Ureter (tissue), 1 donor: ENCODE measurements at places on chromosomes 4 and X. TPM values are rescaled to one million over a fixed set of nuclear protein-coding genes. Genes with fewer than 3 reads are reported as not detected.

- no peak for DNase-seq
Measured at GRCh38 chrX:48958635-48959094, 1.3 kb upstream of the OTUD5 start.

- no peak for DNase-seq
Measured at GRCh38 chr4:100929135-100929534, 411.3 kb upstream of the EMCN start.

DNA sequence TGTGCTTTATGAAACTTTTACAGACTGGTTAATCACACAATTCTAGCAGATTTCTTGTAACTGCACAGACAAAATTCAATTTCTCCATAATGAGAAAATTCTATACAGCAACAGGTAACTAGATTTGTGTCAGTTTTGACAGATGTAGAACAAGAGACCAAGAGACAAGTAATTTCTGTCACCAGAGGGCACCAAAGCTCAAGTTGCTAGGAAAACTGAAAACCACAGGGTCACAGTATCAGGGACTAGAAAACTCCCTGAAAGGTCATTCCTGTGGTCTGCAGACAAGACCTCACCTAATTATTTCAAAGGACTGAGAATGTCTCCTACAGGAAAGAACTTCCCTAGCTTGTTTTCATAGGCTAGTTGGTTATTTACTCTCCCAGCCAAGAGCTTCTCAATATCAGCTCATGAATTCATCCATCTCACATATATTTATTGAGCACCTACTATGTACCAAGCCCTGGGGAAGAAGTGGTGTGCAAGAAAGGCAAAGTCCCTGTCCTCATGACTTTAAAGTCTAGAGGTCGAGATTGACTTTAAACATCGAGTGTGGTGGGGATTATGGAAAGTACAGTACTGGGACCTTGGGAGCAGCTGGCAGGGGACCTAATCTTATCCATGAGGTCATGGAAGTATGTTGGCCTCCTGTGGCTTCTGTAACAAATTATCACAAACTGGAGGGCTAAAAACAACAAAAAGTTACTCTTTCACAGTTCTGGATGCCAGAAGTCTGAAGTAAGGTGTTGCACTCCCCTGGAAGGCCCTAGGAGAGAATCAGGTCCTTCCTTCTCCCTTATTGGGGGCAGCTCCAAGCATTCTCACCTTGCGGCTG is 47.8 kb upstream of the SETD7 start:
- DNase-seq, result peak; percentile 54

GRCh38 chr4:94412658-94413038 is 39.1 kb upstream of the PDLIM5 start:
- no peak for DNase-seq

GRCh38 chr4:177117256-177117655 is 192.4 kb upstream of the NEIL3 start:
- DNase-seq, result no peak

DNA sequence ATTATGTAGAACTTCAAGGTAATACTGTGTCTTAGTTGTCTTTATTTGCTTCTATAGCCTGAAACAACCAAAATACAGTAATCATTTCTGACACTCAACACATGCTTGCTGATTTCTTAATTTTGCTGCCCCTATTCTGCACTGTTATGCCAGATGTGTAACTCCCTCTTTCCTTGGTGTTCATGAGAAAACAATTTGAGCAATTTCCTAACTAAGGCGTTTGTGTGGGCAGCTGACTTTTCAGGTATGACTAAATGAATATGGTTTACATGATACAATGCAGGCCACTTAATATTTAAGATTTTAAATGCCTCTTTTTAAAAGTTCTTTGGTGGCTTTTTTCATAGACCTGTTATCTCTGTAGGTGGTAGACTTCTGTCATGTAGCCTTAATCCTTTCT is 46.1 kb upstream of the CENPE start:
- DNase-seq, result no peak

GRCh38 chrX:85977218-85977617 is 70.1 kb downstream of the CHM start:
- no peak for DNase-seq

DNA sequence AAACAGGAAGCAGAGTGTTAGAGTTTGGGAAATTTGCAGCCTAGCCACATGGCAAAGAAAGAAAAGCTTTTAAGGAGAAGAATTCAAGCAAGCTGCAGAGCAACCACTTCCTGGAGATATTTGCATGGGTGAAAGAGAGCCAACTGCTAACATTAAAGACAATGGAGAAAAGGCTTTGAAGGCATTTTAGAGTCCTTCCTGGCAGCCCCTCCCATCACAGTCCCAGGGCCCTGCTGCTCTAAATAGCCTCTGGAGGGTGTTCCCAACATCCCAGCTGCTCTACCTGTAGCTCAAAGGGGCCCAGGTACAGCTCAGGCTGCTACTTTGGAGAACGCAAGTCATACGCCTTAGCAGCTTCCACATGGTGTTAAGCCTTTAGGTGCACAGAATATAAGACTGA is 235.9 kb upstream of the FMR1 start:
- no peak for DNase-seq

DNA sequence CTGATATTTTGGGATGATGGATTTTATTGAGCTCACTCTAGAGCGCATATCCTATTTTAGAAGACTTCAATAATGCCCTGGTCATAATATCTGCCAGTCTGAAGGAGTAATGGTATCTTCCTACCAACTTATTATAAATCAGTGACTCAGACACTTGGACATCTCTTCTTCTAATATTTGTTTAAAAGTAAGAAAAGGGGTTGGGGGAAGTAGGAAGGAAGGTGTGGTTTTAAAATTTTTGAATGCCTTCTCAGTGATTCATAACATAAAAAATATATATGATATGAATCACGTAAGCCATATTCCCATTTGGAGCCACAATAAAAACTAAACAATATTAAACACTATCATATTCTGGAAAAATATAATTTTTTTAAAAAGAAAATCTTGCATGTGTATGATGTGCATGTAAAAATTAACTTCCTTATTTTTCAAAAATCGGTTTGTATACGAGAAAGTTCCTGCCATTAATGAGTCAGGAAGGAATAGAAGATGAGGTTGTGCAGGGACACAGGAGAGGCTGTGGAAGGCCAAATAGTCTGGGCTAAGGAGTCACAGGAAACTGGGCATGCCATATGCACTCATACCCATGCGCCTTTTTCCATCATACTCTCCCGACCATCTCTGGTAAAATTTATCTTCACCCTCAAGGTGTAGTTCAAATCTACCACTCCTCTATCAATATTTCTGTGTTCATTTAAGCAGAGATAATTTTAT is 286.5 kb downstream of the EPHA5 start:
- no peak for DNase-seq

DNA sequence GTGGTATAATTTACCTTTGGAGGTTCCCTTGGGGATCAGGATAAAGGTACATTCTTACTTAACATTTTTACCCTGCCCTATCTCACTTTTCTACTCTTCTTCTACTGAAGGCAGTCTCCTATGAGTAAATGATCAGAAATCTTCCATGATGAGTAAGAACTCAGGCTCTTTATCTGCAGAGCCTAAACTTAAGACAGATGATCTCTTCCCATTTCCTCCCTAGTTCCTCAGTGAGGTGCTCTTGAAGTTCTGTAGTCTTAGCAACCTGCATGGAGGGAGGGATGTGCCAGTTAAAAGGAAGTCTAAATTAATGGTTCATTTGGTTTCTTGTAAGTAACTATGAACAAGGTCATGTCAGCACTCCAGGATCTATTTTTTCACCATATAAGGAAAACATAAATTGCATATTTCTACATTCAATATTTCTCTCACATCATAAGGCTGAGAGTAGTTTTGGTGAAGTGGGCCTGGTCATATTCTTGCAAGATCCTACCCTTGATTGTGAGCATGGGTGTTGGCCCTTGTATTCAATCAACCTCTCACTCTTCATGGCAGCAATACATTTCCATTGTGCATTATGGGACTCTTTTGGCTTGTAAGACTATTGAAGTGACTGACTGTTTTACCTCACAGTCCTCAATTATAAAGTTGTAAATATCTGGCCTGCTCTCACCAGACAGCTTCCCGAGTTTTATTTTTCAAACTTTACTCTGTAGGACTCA is 295.5 kb downstream of the SLC7A11 start:
- no peak for DNase-seq

GRCh38 chr4:185479507-185479971 is 8.0 kb upstream of the CCDC110 start:
- no peak for DNase-seq

GRCh38 chr4:2843263-2843940 is at the start of gene ADD1:
ADD1 (plus strand) TSS chr4:2843844; CDS start chr4:2875916, 32,072 bp downstream.
- peak; percentile 95 for DNase-seq

DNA sequence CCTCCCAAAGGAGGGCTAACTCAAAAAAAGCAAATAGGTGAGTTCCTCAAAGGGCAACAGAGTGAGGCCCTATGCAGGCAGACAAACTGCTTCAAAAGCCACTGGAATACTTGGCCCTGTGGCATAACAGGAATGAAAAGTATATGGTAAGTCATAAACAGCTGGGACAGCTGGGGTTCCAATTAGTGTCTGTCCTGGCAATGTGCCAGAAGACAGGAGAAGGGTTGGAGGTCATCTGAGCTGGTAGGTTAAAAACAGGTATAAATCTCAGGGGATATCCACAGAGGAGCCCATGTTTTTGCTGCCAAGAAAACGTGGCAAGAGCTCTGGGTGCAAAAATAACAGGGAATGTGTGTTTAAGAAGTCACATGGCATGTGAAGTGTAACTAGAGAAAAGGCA is 111.6 kb downstream of the APOOL start:
- DNase-seq, result no peak

DNA sequence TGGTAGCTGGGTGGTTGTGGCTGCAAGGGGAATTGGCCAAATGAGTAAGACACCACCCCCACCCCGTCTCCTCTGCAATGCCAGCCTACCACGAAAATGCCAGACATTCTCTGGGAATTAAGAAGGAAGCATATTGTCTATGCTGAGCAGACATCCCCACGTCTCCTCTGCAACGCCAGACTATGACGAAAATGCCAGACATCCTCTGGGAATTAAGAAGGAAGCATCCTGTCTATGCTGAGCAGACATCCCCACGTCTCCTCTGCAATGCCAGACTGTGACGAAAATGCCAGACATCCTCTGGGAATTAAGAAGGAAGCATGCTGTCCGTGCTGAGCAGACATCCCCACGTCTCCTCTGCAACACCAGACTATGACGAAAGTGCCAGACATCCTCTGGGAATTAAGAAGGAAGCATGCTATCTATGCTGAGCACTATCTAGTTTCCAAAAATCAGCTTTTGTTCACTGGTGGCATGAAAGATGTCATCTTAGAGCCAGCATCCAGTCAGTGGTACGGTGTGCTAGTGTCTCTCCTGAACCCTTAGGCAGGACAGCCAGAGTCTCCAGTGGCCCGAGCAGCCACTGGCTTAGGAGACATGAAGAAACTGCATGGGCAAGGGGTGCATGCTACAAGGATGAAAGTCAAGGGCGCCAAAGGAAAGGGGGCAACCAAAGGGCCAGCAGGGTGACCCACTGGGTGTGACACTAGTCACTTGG is 339.8 kb upstream of the FRG1 start:
- no peak for DNase-seq

GRCh38 chr4:20840648-20841190 is 140.5 kb downstream of the PACRGL start:
- no peak for DNase-seq

DNA sequence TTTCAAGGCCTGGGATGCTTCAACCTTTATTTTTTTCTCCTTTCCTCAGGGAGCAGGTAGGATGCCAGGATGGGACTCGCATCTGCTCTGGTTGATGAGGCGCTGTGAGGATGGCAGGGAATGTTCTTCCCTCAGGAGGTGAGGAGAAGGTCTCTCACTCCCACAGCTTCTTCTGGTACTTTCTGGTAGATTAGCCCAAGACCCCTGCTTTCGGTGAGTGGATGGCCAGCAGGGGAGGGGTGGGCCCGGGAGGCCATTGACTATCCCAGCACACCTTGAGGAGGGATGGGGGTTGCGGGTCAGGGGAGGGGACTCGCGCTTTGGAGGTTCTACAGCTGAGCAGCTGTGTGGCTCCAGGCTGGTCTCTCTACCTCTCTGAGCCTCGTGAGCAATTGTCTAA is 14.8 kb downstream of the CYTL1 start:
- no peak for DNase-seq

GRCh38 chr4:84957514-84958420 is 8.7 kb downstream of the WDFY3 start:
- DNase-seq, result no peak

GRCh38 chrX:153989973-153990655 is 17.6 kb downstream of the TMEM187 start:
- DNase-seq, result no peak

DNA sequence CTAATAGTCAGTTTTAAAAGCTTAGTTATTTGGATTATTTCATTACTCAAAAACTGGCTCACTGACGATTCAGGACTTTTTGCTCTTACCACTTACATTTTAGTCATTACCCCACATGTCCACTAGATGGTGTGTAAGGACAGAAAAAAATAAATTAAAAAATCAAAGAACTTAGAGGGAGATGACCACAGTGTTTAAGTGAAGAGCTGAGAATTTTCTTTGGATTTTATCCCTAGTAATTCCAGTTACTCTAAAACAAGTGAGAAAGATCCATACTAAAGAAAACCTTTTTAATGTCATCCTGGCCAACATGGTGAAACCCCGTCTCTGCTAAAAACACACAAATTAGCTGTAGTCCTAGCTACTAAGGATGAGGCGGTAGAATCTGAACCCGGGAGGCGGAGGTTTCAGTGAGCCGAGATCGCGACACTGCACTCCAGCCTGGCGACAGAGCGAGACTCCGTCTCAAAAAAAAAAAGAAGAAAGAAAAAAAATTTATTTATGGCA is 26.4 kb upstream of the TMPRSS11B start:
- DNase-seq, result no peak

- no peak for DNase-seq
Measured at GRCh38 chr4:25795091-25795490, 67.7 kb downstream of the SEL1L3 start.

GRCh38 chr4:1183985-1184773 is 11.8 kb upstream of the SPON2 start:
- DNase-seq, result no peak

- no peak for DNase-seq
Measured at GRCh38 chr4:32855622-32856021, 2135.5 kb downstream of the PCDH7 start.

DNA sequence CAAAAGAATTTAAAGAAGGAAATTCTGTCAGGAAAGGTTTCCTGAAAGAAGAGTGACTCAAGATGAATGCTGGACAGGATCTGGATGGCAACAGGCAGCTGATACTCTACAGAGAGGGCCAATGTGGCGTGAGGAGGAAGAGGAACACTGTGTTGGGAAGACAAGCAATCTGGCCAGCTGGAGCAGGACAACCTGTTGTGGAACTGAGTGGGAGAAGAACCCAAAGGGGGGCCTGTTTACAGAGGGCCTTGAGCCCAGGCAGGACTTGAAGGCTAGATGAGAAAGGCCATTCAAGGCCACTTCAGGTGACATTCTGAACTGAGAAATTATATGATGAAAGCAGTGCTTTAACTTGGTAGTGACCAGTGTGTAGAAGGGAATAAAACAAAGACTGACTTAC is 8.5 kb downstream of the OTUD4 start:
- DNase-seq, result no peak

- DNase-seq, result no peak
Measured at GRCh38 chr4:138644322-138644721, 371.3 kb upstream of the NOCT start.

TSPAN6 gene
- total RNA-seq, result 115 TPM

NEUROG2 gene
- not detected for total RNA-seq

ADH5 gene
- 148 TPM for total RNA-seq

UCP1 gene
- total RNA-seq, result not detected

TLR1 gene
- 4.0 TPM for total RNA-seq

KLHL34 gene
- not detected for total RNA-seq

UNC5C gene
- total RNA-seq, result 6.2 TPM

MAGEA2B gene
- total RNA-seq, result not detected

TCEAL7 gene
- 7.9 TPM for total RNA-seq

FGB gene
- total RNA-seq, result 1.3 TPM

REELD1 gene
- total RNA-seq, result 1.2 TPM

DCHS2 gene
- total RNA-seq, result 1.8 TPM

SPATA18 gene
- 12.4 TPM for total RNA-seq
